RPMI7951 (cell line): ENCODE measurements at places on chromosomes 7 and 10. TPM values are rescaled to one million over a fixed set of nuclear protein-coding genes. Genes with fewer than 3 reads are reported as not detected.

DNA sequence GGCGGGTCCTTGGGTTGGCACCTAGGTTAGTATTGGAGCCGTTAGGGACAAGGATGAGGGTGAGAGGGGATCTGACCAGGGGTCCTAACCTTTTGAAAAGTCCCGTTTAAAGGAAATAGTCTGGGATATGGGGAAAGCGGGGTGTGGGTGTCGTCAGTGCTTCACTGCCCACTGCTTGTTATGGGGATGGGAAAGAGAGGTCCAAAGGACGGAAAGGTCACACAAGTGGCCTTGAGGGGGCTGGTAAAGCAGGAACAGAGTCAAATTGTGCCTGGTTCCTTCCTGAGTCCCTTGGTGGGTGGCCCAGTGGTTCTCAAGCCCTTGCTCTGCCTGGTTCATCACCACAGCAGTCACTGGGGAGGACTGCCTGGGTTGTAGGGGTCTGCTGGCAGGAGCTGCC lies 2.6 kb upstream of the ZNF775 start:
- DNase-seq = no peak

DNA sequence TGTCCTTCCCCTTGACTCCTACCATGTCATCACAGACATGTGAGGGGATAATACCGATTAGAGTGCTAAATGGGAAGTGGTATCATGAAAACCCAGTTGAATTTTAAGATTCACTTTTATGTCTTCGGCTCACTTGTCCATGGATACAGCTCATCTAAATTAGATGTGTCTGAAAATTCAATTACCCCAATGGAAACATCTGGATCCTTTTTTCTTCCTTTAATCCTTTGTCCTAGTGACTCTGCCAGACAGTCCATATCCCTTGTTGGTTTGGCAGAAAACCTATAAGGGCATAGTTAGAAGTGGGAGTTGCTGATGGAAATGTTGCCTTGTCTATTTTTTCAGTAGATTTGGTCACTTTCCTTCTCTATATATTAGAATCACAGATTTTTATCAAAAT lies 271.9 kb downstream of the MTERF1 start:
- no peak for DNase-seq

DNA sequence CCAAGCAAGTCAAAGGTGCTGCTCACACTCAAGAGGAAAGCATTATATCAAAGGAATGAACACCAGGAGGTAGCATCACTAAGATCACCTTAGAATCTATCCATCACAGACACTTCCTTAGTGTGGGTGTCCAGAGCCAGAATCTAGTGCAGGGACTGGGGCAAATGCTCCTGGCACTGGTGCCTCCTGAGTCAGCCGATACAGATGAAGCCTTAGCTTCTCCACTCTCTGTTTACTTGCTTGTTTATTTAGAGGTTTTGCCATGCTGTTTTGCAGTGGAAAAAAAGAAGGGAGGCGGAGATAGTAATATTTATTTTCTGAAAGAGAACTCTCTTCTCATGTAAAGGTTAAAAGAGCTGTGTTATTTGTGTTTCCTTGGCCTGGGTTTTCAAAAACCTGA lies 303.1 kb downstream of the WDR11 start:
- no peak for DNase-seq

- no peak for DNase-seq
Observed at GRCh38 chr10:103982639-103983038, 15.7 kb downstream of the SLK start.

DNA sequence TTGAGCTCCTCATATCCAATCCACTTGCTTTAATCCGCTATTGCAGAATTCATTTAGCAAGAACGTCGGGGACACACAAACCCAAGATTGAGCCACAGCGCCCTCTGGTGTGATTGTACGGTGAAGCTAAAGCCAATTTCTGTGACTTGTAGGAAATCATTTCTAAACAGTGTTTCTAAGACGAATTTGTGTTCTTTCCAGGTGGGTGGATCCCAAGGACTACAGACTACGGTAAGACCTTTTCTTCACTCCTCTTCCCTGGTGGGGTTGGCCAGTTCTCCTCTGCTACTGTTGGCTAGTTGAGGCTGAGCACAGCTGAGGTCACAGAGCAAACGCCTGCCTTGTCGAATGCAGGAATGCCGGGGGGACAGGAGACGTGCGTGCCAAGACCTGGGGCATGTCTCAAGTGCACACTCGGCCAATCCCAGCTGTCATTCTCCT lies 5.2 kb downstream of the DMBT1 start:
- DNase-seq = peak; percentile 68

DNA sequence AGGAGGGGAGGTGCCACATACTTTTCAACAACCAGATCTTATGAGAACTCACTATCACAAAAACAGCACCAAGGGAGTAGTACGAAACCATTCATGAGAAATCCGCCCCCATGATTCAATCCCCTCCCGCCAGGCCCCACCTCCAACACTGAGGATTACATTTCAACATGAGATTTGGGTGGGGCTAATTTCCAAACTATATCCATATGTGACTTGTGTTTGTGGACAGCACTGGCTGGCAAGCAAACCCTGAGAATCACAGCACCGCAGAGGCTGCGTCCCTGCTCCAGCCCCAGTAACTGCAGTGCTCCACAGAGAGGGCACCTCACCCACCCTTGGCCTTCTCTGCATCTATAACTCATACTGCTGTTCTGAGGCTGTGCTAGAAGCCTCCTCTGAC lies 211.2 kb upstream of the PODXL start:
- peak; percentile 11 for DNase-seq

- no peak for DNase-seq
Observed at GRCh38 chr7:137787301-137787976, 59.3 kb downstream of the DGKI start.

- no peak for DNase-seq
Observed at GRCh38 chr7:54278847-54279246, 263.3 kb upstream of the VSTM2A start.

GRCh38 chr10:114100848-114101741 lies 57.4 kb downstream of the ADRB1 start:
- DNase-seq = peak; percentile 64

DNA sequence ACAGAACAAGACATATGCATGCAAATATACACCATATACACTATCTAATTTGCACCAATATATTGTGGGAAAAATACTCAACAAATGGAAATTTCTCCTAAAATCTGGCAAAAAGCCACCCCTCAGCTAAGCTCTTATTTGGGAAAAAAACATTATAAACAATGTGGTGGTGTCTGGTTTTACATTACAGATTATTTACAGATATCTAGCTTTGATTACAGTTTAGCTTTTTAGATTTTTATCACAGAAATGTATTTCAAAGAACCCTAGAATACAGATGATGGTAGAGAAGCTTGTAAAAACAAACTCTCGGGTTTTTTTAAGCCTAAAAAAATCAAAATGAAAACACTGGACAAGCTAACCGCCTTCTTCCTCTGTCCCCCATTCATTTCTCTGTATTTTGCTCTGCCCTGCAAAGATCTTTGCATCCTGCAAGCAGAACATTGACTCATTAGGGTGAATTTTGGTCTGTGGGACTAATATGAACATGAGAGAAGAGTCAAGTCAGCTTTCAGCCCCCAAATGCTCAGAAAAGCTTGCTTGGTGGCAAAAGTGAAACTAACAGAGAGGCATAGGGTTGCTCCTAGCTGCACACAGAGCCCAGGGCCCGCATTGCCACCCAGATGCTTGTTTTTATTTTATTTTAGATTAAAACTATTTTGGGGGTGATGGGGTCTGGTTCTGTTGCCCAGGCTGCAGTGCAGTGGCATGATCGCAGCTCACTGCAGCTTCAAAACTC lies 88.8 kb upstream of the LYZL1 start:
- peak; percentile 45 for DNase-seq

- DNase-seq = no peak
Observed at GRCh38 chr10:118300320-118300719, 41.8 kb downstream of the FAM204A start.

DNA sequence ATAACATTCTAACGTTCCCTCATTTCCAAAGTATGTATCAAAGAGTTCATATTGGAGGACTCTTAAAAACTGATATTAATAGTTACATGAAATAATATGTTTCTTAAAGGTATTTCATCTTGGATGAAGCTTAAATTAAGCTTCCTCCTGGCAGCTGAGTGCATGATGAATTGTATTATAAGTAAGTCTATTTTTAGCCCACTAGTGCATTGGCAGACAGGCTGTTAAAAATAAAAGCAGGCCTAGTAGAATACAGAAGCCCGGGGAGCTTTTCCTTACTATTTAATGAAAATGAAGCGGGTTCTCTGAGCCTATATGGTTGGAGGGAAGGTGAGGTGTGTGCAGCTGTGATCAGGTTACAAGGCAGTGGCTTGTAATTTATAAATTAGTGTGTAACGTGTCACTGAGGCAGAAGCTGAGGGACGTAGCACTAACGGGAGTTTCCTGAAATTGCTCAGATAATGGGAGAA lies 130.7 kb upstream of the KMT2E start:
- no peak for DNase-seq

DNA sequence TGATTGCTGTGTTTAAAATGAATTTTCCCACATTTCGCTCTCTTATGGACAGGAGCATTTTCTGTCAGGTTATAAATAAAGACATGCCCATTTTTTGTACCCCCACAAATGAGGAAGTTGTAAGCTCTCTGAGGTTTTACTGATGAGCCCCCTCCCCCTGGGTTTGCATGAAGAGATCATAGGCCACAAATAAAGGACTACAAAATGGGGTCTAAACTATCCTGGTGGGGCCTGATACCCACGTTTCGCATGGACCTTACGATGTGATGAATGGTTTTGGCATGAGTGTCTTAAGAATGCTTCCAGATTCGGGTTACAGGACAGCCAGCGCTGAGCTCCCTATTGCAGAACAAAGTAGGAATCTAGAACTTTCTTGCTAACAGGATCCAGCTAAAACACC lies 5.8 kb downstream of the IKZF1 start:
- DNase-seq = no peak

DNA sequence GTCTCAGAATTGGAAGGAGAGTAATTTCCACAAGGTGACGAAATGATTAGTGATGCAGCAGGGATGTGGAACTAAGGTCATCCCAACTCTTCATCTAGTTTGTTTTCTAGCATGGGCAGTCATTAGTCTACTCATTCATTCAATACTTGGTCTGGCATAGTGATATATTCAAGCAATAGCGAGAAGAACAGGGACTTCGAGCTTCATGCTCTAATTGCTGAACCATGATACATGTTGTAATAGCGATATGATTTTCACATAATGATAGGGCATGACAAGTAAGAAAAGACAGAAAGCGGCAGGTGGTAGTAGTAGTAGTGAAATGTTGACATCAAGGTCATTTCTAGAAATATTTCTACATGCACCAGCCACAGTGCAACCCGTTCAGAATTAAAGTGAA lies 652.1 kb downstream of the PHTF2 start:
- DNase-seq = no peak

GRCh38 chr7:69002416-69002815 lies 595.9 kb upstream of the AUTS2 start:
- DNase-seq = peak; percentile 44

GRCh38 chr10:129863201-129863663 lies 100.8 kb downstream of the EBF3 start:
- DNase-seq = peak; percentile 50

GRCh38 chr10:118369641-118370205 lies 27.6 kb upstream of the FAM204A start:
- no peak for DNase-seq

- peak; percentile 9 for DNase-seq
Observed at GRCh38 chr7:114979388-114979787, 57.5 kb downstream of the MDFIC start.

DNA sequence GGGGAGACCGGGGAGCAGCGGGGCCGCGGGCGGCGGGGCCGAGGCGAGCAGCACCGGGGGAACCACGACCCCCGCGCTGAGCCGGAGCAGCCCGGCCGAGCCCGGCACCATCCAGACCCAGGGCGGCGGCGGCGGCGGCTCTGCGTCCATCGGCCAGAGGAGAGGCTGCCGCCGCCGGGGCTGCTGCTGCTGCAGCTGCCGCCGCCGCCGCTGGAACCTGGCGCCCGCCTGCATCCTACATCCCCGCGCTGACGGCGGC lies 190 bp downstream of the TCERG1L start:
- no peak for DNase-seq

DNA sequence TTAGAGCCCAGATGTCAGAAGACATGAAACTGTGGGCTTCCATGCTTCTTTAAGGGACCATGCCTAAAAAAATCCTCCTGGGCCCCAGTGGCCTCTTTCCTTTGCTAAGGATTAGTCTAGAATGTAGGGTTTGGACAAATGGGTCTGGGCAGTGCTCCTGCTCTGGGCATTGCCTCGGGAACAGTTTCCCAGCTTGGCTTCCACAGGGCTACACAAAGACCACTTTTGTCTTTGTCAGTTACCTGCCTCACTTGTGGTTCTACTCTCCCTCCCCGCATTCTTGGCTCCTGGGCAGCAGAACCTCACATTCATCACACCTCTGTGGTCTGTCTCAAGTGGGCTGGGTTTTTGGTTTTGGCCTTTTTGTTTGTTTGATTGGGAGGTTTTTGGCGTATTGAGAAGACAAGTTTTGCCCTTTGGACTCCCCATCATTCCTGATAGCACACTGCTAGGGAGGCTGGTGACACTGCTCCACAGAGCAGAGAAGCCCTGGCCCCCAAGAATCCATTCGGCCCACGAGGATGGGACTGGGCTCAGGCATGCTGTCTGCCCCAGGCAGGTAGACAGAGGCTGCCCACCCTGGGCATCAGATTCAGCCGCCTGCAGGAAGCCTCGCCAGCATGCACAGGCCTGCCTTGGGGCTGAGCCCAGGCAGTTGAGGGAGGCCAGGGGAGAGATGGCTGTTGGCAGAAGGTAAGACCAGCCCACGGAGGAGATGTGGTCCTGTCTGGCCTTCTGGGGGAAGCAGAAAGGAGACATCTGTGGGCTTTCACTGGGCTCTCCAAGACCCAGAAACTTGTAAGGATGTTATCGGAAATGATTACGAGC lies 343.7 kb downstream of the WDR11 start:
- no peak for DNase-seq

DNA sequence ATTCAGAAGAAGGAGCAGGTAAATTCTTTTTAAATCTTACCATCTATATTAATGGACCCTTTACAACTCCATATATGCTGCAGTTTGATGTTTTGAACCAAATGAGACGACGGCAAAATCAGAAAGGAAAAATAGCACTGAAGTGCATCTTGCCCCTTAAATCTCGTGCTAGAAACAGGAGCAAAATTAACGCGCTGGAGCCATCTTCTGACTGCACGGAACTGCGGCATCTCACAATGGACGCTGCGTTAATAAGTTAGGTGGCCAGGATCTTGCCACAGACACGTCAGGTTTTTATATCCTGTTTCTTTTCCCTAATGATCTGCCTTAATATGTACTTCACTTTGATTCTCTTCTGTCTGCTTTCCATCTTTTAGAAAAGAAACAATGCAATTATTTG lies 354.5 kb downstream of the TFEC start:
- DNase-seq = peak; percentile 15

DNA sequence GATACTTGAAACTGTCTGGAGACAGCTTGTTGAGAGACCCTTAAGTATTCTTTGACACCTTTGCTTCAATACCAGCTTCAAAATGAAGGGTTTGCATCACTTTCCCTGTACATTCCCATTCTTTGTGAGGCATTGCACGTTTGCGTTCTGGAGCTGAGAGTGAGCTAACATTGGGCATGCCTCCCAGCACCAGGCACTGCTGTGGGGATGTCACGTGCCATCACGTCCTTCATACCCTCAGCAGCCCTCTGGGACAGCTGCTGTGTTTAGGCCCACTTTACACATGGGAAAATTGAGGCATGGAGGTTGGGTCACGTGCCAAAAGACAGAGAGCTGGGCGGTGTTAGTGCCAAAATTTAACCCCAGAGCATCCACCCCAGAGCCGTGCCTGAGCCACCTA lies 66.2 kb upstream of the INSYN2A start:
- DNase-seq = no peak

GRCh38 chr10:51204066-51204465 lies 129.8 kb downstream of the PRKG1 start:
- no peak for DNase-seq

Gene ZNF425
- 0.48 and 1.3 TPM in 2 replicates for total RNA-seq

Gene GPR26
- total RNA-seq = under 0.01 TPM in 2 replicates

Gene FAM25C
- total RNA-seq = not detected in 2 replicates

Gene GJD4
- not detected in 2 replicates for total RNA-seq

Gene POP7
- total RNA-seq = 79.5 and 91.4 TPM in 2 replicates

Gene KCNMA1
- 33.7 and 47.7 TPM in 2 replicates for total RNA-seq
